A549 (cell line): ENCODE measurements at places on chromosomes 12 and 14.

GRCh38 chr12:123367511-123367910 is 2.9 kb upstream of the SBNO1 start:
- DNase-seq, result no peak

DNA sequence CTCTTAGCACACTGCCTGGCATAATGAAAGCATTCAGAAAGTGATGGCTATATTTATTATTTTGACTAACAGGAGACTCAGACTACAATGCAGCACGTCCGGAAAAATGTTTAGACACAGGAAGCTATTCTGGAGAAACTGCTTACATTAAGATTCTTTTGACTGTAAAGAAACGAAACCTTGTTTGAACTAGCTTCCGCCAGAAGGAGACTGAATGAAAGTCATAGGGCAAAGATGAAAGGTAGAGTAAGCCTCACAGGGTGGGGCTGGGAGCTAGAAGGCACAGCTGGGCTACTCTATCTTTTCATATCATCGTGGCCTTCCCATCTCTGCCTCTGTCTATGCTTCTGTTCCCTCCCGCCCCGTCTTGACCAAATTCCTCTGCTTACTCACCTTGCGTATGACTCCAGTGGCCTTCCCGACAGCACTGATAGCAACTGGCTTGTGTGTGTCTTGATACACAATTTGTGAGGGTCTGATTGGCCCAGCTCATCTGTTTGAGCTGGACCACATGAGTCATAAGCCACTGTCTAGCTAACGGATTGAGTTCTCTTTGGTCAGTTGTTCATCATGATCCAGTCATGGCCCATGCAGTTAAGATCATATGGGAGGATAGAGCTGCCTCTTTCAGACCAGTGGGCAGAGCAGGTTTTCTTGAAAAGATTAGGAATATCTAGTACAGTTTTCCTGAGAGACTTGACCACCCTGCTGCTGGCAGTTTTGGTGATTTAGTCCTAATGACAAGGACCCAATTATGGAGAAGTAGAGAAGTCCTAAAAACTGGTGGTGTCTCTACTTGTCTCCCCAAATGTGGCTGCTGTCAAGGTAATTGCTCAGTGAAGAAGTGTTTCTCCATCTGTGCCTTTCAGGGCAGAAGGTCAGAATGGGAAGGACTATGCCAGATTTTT is 151.5 kb upstream of the SLC38A2 start:
- peak; percentile 76 for DNase-seq

- no peak for DNase-seq
Measured at GRCh38 chr14:35229084-35229791, 62.9 kb upstream of the PSMA6 start.

- DNase-seq, result no peak
Measured at GRCh38 chr12:63994704-63995103, 150.2 kb downstream of the SRGAP1 start.

- no peak for DNase-seq
Measured at GRCh38 chr12:51838762-51839161, 9.8 kb downstream of the FIGNL2 start.

GRCh38 chr12:103561174-103561573 is 25.9 kb upstream of the STAB2 start:
- peak; percentile 89 for DNase-seq

DNA sequence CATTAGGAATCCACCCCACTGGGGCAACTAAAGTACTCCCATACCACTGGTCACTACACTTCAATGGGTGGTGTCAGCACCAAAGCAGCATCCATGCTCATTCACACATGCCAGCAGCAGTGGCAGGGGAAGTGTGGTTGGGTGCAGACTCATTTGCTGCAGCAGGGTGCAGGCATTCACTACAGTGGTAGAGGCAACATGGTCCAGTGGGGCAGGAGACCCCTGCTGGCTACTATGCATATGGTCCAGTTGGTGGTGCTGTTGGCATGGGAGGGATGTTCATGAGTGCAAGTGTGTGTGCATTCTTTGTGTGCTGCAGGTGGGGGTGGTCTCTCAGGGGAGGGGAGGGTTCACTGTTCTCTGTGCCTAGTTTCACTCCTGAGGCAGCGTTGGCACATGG is 908.4 kb upstream of the NOVA1 start:
- DNase-seq, result no peak

DNA sequence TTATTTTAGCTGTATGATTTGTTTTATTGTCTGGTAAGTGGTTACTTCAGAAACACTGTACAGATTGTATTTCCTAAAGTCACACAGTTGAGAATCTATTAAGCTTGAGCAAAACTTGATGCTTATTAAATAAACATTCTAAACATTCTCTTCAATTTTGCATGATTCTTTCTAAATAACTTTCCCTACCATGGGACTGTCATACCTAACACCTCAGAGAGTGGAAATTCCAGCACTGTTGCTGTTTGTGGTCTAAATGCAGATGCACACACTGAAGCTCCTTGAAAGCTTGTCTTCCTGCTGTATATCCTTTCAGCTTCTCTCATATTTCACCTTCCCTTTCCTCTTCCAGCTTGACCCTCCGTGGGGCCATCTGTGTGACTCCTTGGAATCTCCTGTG is 392.0 kb downstream of the LRIG3 start:
- DNase-seq, result no peak

GRCh38 chr14:34199585-34199984 is 248.7 kb upstream of the EGLN3 start:
- no peak for DNase-seq

DNA sequence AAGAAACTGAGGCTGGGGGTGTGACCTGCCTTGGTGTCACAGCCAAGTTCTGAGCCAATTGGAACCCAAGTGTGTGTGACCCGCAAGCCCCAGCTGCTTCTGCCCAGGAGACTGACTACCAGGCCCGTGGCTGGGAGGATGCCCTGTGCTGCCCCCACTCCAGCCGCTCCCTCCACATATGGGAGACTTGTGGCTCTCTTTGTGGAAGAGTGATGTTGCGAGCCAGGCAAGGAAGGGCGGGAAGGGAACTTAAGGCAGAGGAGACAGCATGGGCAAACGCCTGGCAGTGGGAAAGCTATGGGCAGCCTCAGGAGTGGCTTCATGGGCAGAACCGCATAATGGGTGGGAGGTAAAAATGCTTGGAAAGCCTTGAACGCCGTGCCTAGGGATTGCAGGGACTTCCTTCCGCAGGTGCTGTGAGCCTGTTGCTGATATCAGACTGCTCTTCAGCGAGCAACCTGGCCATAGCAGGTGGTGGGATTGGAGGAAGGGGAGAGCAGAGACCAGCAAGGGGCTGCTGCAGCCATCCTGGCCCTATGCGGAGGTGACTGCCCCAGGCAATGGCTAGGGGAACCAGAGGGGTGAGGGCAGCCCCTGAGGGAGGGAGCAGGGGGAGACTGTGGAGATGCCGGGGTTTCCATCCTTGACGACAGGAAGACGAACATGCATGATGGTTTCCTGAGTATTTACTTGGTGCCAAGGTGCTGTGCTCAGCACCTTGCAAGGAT is 115.7 kb downstream of the LGMN start:
- DNase-seq, result no peak

DNA sequence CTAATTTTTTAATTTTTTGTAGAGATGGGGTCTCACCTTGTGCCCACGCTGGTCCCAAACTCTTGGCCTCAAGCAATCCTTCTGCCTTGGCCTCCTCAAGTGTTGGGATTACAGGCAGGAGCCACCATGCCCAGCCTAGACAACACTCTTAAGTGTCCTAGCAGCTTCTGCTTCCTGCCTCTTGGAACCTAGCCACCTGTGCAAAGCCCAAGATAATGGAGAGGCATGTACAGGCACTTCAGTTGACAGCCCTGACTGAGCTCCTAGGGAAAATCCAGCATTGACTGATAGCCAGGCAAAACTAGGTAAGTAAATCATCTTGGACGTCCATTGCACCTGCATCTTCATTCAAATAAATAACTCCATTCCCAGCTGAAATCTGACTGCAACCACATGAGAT is 15.5 kb downstream of the COX14 start:
- no peak for DNase-seq

DNA sequence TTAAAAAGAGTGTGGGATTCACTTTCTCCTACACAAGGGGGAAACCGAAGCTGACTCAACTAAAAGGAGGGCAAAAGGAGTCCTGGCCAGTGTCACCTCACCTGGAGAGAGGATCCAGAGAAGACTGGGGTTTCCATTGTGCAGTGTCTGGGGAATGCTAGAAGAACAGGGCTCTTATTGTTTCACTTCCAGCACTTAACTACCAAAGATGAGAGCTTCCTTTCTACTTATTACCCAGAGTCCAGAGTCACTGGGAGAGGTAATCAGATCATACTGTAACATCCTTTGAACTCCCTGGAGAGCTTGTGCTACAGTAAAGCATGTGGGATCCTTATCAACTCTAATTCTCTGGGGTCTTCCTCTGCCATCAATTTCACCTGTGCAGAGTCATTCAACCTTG is 148.4 kb upstream of the BCL2L14 start:
- no peak for DNase-seq
